NCI-H524 (cell line): ENCODE measurements at places on chromosomes 7 and 10.

DNA sequence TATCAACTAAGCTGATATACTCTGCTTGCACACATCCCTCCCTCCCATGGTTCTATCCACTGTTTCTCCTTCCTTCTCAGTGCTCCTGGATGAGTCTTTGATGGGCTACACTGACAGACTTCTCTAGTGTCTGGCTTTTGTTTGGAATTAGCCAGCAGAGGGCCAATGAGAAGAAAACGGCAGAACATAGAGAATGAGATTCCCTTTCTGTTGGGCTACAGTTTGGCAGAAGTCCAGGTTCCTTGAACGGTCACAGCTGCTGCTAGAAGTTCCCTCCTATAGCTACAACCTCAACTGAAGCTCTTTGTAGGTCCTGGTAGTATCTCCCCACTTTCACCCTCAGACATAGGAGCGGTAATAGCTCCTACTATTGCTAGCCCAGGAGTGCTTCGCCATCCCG lies 251.1 kb upstream of the LRRN3 start:
- peak; percentile 80 for DNase-seq

DNA sequence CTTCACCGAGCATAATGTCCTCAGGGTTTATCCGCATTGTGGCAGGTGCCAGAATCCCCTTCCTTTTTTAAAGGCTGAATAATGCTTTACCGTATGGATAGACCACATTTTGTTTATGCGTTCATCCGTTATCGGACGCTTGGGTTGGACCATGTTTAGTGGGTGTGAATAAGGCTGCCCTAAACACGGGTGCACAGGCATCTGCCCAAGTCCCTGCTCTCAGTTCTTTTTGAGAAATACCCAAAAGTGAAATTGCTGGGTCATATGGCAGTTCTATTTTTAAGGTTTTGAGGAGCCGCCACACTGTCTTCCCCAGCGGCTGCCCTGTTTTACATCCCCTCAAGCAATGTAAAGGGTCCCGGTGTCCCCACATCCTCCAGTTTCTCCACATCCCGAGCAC lies 121.6 kb downstream of the DYNC2I1 start:
- DNase-seq: no peak

GRCh38 chr7:73901231-73901822 lies 40.4 kb downstream of the TMEM270 start:
- DNase-seq: no peak

GRCh38 chr10:2891770-2892124 lies 175.6 kb upstream of the PFKP start:
- no peak for DNase-seq

DNA sequence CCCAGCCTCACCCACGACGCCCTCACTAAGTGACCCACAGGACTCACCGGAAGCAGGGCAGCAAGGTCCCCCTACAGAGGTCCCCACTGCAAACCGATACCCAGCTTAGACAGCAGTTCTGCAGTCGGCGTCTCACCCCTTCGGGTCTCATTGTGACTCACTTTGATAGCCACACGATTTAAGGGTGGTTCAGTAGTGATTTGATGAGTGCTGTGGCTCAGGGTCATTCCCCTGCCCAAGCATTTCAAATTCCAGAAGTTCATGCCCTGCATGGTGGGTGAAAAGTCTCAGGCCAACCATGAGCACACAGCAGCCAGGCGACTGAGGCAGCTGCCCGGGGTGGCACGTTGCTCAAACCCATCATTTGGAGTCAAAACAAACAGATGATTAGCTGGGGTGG lies 93.2 kb downstream of the EGFR start:
- no peak for DNase-seq

GRCh38 chr10:77892761-77893160 lies 33.8 kb downstream of the DLG5 start:
- DNase-seq: no peak

DNA sequence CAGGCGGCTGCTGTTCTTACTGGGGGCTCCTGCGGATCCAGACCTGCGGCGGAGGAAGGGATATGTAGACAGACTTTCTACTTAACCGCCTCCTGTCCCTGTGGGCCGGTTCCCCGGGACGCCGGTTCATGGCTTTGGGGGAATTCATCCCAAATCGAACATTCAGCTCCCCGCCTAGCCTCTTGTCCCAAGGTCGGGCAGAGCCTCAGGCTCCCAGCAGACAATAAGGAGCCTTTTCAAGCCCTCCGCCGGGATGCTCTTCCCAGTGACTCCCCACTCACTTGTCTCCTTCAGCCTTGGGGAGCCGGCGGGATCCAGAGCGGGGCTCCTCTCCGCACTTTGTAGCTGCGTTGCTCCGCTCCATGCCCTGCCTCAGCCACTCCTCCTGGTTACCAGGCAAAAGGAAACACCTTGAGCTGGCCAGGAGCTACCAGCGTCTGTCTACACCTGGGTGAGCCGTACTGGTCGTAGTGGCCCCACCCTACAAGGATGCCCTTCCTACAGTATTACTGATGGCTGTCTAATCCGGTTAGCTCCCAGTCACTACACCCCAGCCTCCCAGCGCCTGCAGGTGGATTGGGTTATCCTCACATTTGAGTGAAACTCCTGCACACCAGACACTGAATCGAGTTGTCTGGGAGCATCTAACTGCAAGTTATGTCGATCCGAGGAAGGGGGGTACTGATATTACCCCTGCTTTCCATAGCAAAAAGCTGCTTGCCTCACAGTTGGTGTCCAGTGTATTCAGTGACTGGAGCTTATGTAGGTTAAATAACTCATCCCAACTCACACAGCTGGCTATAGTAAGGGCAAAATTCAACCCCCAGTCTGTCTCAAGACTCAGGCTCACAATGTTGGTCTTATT lies at the start of gene C10orf95:
TSS of gene C10orf95 (minus strand) at position 439 of the 865 bp plus-strand sequence. CDS start 450 bp downstream, outside the sequence.
- DNase-seq: no peak

- DNase-seq: no peak
These were observed 80.8 kb downstream of the ALOX5 start for GRCh38 chr10:45454859-45455258.
